Glutamatergic neuron (in vitro differentiated cells): ENCODE measurements at places on chromosomes 4 and X.

GRCh38 chrX:2931612-2932011 is 2.5 kb upstream of the ARSD start:
- DNase-seq, result no peak

GRCh38 chr4:122481766-122482405 is 25.4 kb upstream of the IL2 start:
- DNase-seq, result no peak

- no peak for DNase-seq
Observed at GRCh38 chr4:181939199-181939945, 303.8 kb upstream of the TENM3 start.

- DNase-seq, result no peak
Observed at GRCh38 chr4:76729980-76730379, 168.0 kb downstream of the SOWAHB start.

DNA sequence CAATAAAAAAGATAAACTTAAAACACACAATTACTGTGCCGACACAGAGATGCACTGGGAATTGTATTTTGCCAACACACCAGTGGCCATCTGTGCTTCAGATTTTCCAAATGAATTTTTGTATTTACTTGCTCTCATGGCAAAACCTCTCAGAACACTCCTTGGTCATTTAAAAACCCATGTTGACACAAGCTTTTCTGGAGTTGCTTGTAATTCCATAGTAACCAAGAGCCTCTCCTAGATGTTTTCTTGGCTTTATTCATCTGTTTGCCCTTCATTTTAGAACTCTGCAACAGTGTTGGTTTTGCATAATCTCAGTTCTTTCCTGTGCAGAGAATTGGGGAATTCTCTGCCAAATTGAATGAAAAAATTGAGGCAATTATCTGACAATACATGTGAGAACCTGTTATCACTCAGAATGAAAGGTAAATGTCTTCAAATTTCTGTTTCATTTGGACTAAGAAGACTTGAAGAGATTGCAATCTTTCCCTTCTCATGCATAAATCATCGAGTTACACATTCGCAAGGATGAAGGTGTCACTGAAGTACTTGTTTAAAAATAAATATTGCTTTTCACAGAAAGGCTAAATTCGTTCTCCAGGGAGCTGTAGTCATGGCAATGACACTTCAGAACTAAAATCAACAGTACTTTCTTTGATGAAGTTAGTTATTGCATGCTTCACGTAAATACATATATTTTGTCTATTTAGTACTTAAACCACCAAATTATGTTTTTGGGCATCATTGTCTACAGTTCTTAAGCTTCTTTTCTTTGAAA is 301.8 kb upstream of the CTSO start:
- DNase-seq, result no peak

- no peak for DNase-seq
Observed at GRCh38 chrX:116272322-116272721, 101.8 kb downstream of the AGTR2 start.

- no peak for DNase-seq
Observed at GRCh38 chr4:26701786-26702227, 117.9 kb downstream of the TBC1D19 start.

GRCh38 chrX:72126539-72127140 is 5.1 kb downstream of the RTL5 start:
- DNase-seq, result peak; percentile 87

DNA sequence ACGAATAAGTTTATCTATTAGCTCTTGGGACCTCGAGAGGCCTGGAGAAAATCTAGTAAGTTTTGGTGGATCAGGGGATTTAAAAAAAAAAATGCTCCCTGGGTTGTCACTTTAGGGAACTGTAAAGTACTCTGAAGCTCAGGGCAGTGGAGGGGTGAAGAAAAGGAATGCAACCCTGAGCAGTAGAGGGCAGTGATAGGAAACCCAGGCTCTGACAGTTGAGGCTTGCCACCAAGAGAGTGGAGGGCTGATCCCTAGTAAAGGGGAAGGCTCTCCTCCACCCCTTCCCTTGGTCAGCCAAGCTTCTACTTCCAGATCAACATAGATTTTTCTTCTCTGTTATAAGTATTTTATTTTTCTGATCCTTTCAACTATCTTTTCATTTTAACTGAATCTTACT is 73.1 kb downstream of the FBXO8 start:
- no peak for DNase-seq

GRCh38 chr4:108359130-108359985 is 190.6 kb upstream of the LEF1 start:
- DNase-seq, result no peak

GRCh38 chrX:55161581-55161980 is 58.6 kb upstream of the PAGE5 start:
- no peak for DNase-seq

- no peak for DNase-seq
Observed at GRCh38 chr4:86006057-86006456, 353.8 kb downstream of the MAPK10 start.

- DNase-seq, result no peak
Observed at GRCh38 chrX:71454222-71454621, 78.7 kb upstream of the OGT start.

DNA sequence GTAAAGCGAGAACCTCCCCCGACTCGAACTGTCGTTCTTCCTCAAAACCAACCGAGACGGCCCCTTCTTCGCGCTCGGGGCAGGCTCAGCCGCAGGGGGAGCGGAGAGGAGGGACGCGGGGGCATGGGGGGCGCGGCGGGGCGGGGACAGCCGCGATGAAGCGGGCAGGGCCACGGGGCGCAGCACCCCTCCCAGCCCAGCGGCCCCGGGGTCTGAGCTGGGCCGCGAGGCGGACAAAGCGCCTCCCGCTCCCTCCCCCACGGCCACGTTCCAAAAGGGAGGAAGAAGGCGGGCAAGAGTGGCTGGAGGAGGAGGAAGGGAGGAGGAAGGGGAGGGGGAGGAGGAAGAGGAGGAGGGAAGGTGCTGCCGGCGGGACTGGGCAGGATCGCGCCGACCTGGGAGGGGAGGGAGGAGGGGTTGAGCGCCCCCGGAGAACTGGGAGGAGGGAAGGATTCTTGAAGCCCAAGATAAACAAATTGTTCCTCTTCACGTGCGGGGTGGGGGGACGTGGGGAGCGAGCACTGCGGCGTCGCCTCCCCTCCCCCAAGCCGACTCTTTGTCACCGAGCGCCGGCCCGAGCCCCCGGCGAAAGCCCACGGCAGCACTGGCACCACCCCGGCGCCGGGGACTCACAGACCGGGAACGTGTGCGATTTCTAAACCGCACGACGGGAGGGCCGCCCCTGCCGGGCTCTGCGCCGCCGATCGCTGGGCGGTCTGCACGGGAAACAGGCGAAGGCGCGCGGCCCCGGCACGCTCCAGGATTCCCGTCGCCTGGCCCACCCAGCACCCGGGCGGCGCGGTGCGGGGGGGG is 2.9 kb downstream of the MAML3 start:
- DNase-seq, result peak; percentile 80

GRCh38 chr4:10697086-10697485 is 12.5 kb upstream of the CLNK start:
- no peak for DNase-seq

DNA sequence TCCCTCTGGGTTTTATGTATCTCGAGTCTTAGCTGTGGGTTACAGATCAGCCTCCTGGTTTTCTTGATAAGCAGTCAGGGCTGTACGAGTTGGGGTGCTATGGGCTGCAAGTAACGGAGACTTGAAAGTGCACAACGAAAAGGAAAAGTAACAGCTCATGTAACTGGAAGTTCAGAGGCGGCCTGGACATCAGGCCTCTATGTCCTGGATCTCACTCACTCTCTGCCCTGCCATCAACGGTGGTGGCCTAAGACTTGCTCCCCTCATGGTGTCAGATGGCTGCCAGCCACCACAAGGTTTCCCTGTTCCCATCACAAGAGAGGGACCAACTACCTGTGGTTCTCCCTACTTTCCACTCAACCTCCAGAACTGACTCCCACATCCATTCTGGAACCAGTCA is 4.8 kb downstream of the PPP2R2C start:
- DNase-seq, result no peak

GRCh38 chr4:86855572-86855971 is 6.4 kb upstream of the SLC10A6 start:
- no peak for DNase-seq

DNA sequence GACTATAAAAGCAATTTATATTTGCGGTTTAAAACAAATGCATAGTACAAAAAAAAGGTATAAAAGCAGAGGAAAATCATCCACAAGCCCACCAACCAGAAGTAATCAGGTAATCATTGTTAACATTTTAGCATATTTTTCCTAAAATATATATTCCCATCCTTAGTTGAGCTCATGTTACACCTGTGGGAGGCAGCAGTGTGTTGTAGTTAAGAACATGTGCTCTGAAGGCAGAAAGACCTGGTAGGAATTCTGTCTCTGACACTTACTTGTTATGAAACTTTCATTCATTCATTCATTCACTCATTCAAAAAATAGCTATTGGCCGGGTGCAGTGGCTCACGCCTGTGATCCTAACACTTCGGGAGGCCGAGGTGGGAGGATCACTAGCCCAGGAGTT is 15.4 kb upstream of the CDKL5 start:
- DNase-seq, result no peak

DNA sequence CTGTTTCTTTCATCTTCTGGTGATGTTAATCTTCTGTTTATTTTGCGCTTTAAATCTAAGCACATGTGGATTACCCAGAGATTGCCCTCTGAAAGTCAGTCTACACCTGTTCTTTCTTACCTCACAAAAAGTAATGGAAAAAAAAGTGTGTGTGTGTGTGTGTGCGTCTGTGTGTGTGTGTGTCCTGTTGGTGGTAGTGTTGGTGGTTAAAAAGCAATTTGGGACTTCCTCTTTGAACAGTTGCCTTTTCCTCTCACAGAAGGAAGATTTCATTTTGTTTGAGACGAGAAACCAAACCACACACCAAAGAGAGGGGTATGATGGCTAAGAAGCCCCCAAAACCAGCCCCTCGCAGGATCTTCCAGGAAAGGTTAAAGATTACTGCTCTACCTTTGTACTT is at the start of gene STAP1:
Gene STAP1 (plus strand): TSS at position 235 of the 400 bp plus-strand sequence. CDS start 83 bp downstream, at position 318.
- DNase-seq, result no peak
